Activated CD4-positive, alpha-beta T cell treated with anti-CD3 and anti-CD28 coated beads for 36 hours (primary cell): ENCODE measurements at places on chromosomes 6 and 20.

DNA sequence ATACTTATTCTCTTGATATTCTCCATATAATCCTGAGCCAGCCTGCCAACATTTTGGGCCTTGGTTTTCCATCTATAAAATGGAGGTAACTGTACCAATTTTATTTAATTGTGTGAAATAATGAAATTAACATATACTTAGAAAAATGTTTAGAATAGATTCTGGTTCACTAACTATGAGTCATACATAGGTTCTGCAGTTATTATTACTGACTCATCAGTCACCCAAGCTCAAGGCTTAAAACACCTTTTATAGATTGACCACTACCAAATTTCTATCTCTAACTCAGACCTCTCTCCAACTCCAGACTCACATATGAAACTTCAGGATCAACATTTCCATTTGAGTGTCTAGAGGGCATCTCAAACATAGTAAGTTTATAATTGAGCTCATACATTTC, 1277.2 kb upstream of the GJE1 start:
- DNase-seq, result no peak

DNA sequence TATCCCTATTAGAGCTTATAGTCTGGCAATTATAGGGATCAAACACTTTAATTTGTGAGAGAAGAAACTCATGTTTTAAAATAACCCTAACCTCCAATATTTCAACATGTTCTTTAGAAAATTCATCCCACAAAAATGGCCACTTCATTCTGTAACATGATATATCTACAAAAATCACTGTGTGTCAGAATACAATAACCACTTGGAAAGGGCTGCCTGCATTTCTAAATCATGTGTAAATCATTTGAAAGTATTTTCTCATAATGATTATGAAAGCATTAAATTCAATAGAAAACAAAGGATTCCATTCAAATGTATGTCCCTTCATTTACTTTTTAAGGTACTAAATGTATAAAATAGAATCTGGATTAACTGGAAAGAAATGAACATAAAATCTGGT, 101.4 kb upstream of the NHSL1 start:
- no peak for DNase-seq

DNA sequence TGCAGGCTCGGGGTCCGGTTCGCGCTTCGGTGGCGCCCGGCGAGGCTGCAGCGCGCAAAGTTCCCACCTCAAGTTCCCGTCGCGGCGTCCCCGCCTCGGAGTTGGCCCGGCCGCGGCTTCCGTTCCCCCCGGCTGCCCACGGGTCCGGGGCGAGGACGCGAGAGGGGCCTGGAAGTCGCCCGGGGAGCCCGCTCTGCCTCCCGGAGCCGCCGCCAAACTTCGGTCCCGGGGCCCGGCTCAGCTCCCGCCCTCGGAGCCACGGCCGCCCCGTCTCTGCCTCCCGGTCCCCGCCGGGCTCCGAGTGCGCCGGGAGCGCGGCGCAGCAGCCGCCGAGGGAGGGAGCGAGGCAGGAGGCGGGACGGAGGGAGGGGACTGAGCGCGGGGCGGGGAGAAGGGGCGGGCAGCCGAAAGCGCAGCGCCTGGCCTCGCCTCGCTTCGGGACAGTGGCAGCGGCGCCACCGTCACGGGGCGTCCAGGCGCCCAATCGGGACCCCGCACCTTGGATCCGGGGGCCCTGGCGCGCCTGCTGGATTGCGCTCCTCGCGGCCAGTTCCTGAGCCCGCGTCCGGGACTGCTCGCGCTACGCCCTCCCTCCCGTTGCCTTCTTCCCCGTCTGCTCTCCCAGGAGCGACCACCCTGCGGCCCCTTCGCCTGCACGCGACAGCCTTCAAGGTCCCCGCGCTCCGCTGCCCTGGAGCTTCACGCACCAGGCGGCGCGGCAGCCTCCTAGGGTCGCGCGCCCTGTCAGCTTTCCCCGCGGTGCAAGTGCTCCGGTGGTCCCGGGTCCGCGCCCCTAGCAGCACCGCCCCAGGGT, at the start of gene KCNG1:
KCNG1 (minus strand) TSS at position 305 of the 814 bp plus-strand sequence. CDS start 12,769 bp downstream, outside the sequence.
- peak; percentile 83 for DNase-seq

- DNase-seq, result no peak
Measured at GRCh38 chr6:168058691-168059551, 20.1 kb downstream of the FRMD1 start.

DNA sequence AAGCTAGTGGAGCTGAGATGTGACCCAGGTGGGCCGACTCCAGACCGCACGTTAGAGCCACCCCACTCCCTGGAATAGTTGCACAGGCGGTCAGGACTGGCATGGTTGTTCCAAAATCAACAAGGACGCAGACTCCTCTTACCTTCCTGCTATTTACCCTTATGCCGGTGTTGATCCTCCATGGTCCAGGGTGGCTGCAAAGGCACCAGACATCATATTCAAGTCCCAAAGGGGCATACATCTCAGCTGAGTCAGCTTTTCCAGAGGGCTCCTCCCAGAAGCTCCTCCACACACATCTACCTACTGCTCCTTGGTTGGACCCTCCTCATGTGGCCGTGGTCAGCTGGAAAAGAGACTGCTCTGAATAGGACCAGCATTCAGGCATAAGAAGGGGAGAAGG, 112.2 kb downstream of the SYCP2 start:
- no peak for DNase-seq

GRCh38 chr6:167403427-167403826, 78.5 kb downstream of the TTLL2 start:
- DNase-seq, result no peak

- no peak for DNase-seq
Measured at GRCh38 chr6:55782275-55782674, 93.1 kb downstream of the BMP5 start.

- DNase-seq, result no peak
Measured at GRCh38 chr20:20743511-20744169, 31.2 kb upstream of the RALGAPA2 start.

- DNase-seq, result no peak
Measured at GRCh38 chr20:13856354-13856753, 71.5 kb downstream of the NDUFAF5 start.

DNA sequence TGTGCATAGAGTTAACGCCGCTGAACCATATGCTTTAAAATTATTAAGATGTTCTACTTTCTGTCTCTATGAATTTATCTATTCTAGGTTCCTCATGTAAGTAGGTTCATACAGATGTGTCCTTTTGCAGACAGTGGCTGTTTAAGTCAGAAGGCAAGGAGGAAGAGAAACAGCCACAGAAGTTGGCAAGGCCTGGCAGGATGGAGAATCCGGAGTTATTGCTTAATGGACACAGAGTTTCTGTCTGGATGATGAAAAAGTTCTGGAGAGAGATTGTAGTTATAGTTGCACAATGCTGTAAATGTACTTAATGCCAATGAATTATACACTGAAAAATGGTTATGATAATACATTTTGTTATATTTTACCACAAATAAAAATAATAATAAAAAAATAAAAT, 283.6 kb upstream of the CNR1 start:
- no peak for DNase-seq

DNA sequence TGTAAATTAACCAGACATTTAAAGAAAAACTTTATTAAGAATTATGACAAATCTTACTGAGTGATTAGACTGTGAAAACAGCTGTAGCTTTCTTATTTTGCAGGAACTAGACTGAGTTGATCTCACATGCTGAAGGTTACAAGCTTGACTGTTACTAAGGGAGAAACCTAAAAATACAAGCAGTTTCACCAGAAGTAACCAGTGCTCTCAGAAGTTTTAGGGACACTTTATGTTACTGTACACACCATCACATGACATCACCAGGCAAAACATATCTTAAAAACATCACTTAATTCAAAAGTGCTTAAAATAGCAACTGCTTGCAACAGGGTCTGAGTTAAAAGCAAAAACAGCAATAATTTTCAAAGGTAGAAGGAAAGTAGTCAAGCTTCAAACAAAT, 5.4 kb downstream of the FBXO30 start:
- DNase-seq, result no peak

DNA sequence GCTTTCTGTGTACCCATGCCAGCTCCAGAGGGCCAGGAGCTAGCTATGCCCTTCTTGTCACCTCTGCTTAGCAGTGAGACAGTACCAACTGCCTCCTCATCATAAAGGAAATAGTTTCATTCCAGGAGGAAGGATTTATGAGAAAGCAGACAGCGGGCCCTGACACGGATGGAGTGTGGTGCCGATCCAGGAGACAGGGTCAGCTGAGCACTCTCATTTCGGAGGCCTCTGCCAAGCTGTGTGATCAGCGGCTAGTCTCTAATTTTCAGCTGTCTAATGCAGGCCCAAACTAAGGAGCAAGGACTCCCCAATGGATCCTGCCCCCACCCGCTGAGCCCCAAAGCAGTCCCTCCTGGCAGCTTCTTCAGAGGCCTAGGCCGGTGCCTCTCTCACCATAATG, 103.1 kb downstream of the LRFN2 start:
- no peak for DNase-seq

- peak; percentile 14 for DNase-seq
Measured at GRCh38 chr6:18160911-18161310, 5.7 kb downstream of the KDM1B start.

GRCh38 chr20:40493071-40493470, 196.0 kb downstream of the MAFB start:
- DNase-seq, result no peak

DNA sequence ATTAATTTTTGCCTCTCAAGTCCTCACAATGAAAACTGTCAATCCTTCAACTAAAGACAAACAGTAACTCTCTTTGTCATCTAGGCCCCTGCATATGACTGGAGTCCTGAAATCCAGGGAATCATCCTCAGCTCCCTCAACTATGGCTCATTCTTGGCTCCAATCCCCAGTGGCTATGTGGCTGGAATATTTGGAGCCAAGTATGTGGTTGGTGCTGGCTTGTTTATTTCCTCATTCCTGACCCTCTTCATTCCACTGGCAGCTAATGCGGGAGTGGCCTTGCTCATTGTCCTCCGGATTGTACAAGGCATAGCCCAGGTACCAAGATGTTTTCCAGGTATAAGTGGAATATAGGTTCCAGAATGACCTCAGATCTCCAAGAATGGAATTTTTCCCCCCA, 15.4 kb downstream of the SLC17A4 start:
- no peak for DNase-seq

DNA sequence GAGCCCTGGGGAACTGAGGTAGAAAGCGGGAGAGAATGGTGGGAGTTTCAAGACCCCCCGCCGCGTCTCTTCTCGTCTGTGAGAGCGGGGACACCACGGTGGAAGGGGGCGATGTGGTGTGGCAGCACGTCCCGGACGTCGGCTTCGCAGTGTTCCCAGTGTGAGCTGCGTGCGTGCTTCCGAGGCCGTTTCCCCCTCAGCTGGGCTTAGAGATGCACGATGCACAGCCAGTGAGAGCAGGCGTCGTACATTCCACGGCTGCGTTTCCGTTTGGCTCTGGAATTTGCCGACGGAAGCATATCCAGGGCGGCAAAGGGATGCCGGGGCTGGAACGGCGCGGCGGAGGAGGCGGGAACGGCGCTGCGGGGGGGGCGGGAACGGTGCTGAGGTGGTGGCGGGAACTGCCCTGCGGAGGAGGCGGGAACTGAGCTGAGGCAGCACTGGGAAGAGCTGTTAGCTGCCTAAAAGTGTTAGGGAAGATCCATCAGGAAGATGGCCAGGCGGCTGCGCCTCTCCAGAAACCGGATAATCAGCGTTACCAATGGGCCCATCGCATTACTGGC, 37.7 kb downstream of the KIF25 start:
- no peak for DNase-seq

- DNase-seq, result no peak
Measured at GRCh38 chr20:40953416-40953815, 75.2 kb upstream of the TOP1 start.

GRCh38 chr6:43475516-43475915, 1.9 kb upstream of the TJAP1 start:
- no peak for DNase-seq

- DNase-seq, result no peak
Measured at GRCh38 chr6:160871320-160871719, 120.2 kb upstream of the MAP3K4 start.

DNA sequence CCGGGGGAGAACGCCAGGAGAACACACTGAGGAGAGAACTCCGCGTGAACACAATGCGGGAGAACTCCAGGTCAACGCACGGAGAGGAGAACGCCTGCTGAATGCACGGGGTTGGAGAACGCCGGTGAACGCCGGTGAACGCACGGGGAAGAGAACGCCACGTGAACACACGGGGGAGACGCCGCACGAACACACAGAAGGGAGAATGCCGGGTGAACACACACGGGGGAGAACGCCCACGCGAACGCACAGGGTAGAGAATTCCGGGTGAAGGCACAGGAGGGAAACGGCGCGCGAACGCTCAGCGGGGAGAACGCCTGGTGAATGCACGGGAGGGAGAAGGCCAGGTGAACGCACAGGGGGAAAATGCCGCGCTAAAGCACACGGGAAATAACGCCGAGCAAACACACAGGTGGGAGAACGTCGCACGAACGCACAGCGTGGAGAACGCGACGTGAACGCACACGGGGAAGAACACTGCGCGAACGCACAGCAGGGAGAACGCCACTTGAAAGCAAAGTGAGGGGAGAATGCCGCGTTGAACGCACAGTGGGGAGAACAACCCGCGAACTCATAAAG, 56.1 kb downstream of the RNASET2 start:
- DNase-seq, result no peak

GRCh38 chr6:82584856-82585255, 221.2 kb downstream of the TPBG start:
- no peak for DNase-seq

- no peak for DNase-seq
Measured at GRCh38 chr20:40582531-40582930, 106.5 kb downstream of the MAFB start.

DNA sequence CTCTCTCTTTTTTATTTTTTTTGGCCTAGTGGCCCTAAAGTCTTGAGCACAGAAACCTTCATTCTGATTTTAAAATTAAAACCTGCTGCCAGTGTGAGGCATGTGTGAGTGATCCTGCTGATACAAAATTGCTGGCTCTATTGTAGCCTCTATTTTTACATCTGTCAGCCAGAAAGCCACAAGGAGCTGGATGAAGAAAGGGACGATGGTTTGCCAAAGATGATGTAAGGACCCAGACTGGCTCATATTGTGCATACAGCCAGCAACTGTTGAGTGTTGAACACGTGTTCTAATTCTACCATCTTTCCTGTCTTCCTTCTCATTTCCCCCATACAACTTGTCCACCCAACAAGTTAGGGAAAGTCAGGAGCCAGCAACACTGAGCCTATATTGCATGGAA, 40.8 kb upstream of the ATXN1 start:
- no peak for DNase-seq

- DNase-seq, result no peak
Measured at GRCh38 chr20:1648101-1648500, 9.5 kb downstream of the SIRPG start.

- DNase-seq, result no peak
Measured at GRCh38 chr6:143842461-143842901, 657 bp upstream of the LTV1 start.

- peak; percentile 60 for DNase-seq
Measured at GRCh38 chr6:11414176-11414963, 123.2 kb upstream of the TMEM170B start.
